Activated T-helper 17 cell treated with anti-CD3 and anti-CD28 coated beads, Interleukin-2, amount 50 U/mL, for 72 hours (primary cell): ENCODE measurements at places on chromosomes 7 and 10. TPM values are rescaled to one million over a fixed set of nuclear protein-coding genes. Genes with fewer than 3 reads are reported as not detected.

- peak; percentile 64 for ATAC-seq
Observed at GRCh38 chr10:3720228-3721019, 64.6 kb downstream of the KLF6 start.

DNA sequence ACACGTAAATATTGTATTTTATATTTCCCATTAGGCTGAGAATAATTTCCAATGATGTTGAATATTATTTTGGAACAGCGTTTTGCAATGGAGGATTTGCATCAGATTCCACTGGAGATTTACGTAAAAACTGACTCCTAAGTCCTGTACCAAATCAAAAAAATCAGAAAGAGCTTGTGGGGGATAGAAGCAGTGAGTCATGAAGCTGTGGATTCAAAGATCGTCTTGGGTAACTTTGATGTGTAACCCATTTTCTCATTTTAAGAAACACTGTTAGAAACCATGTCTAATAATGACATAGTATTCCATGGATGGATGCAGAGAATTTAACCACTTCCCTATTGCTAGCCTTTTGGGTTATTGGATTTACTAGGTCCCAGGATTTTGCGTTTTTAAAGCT, 158.6 kb downstream of the INHBA start:
- no peak for ATAC-seq

- no peak for ATAC-seq
Observed at GRCh38 chr10:52951824-52952223, 179.2 kb upstream of the MBL2 start.

GRCh38 chr7:114342431-114343179, 72.0 kb upstream of the FOXP2 start:
- ATAC-seq: no peak

DNA sequence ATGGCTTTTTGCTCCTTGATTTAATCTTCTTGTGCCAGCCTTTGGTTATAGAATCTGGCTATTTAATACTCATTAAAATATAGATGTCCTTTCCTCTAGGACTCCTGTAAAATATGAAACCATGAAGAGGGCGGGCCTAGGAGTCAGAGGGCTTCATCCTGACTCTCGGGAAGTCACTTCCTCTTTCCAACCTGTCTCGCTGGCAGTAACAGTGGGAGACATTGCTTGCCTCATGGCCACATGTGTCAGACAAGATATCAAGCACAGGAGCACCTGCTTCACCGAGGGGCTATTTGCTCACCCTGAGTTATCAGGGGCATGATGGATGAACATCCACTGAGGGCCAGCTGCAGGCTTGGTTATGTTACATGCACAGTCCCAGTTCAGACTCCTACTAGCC, 31.0 kb downstream of the SLIT1 start:
- ATAC-seq: no peak

BTBD16 gene
- total RNA-seq: not detected
